HCT116 (cell line): ENCODE measurements at places on chromosomes 6 and 20. TPM values are rescaled to one million over a fixed set of nuclear protein-coding genes. Genes with fewer than 3 reads are reported as not detected.

- no peak for DNase-seq
These were observed 117.7 kb upstream of the GGTLC1 start for GRCh38 chr20:24106150-24106800.

GRCh38 chr6:155103816-155104366, 108.8 kb downstream of the TIAM2 start:
- DNase-seq, result no peak

GRCh38 chr6:153170511-153170910, 39.4 kb upstream of the RGS17 start:
- peak; percentile 55 for DNase-seq

GRCh38 chr20:57400821-57401564, 9.8 kb downstream of the RBM38 start:
- no peak for DNase-seq

HCK gene
- total RNA-seq, result 0.17 TPM

DNA sequence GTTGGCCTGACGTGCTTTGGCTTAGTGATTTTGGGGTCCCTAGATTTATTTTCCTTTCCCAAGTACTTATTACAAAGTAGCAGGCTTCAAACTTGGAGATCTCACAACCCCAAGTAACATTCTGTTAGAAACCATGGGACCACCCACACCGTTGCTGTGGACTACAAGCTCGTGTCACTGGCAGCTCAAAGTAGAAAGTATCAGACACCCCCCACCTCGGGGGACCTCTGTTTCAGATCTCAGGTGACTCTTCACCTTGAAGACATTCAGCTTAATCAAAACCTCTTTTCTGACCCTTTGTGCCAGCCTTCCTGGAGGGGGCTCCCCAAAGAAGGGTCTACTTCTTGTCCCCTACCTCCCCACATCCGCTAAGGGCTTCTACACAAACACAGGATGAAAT, 15.7 kb upstream of the MYT1 start:
- no peak for DNase-seq

DNA sequence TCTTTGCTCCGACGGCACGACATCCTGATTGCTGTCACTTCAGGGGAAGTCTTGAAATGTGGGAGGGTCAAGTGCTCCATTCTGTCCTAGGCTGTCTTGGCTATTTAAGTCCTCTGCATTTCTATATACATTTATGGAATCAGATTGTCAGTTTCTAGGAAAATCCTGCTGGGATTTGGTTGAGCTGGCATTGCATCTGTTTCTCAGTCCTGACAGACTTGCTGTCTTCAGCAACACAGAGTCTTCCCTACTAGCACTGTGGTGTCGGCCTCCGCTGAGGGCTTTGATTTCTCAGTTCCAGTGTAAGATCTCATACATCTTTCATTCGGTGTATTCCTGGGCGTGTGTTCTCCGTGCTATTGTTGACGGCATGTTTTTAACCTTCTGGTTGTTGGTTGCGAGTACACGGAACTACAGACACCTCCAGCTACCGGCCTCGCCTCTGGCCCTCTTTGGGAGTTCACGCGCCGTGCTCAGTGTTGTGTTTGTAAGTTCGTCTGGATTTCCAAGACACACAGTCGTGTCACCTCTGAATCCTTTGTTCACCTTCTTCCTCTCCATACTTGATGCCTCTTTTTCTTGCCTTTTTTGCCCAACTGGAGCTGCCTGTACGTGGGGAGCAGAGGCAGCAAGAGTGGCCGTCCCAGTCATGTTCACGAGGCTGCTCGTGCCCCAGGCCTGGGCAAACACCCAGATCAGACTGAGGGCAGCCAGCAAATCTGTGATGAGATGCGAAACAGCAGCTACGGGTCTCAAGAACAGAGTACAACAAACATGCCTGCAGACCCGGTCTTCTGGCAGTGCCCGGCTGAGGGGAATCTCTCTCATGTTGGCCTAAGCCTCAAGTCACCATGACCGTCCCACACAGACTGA, 92.8 kb downstream of the TAF4 start:
- no peak for DNase-seq

- no peak for DNase-seq
These were observed 76.3 kb upstream of the FYN start for GRCh38 chr6:111949546-111949945.

NCR2 gene
- not detected for total RNA-seq

PPP1R3G gene
- total RNA-seq, result 0.27 TPM

ADGRF1 gene
- total RNA-seq, result 39.6 TPM

- no peak for DNase-seq
These were observed 217.2 kb downstream of the IBTK start for GRCh38 chr6:82030301-82030700.

- peak; percentile 94 for DNase-seq
These were observed 20.3 kb upstream of the HLA-DRB1 start for GRCh38 chr6:32609731-32610640.

GRCh38 chr6:144402750-144403149, 117.6 kb downstream of the UTRN start:
- no peak for DNase-seq

ACOT13 gene
- 33.5 TPM for total RNA-seq

- no peak for DNase-seq
These were observed 246.0 kb upstream of the SPTLC3 start for GRCh38 chr20:12762725-12763124.

METTL24 gene
- not detected for total RNA-seq

GRCh38 chr6:125245523-125246264, 56.1 kb downstream of the HDDC2 start:
- no peak for DNase-seq

GRCh38 chr6:50831186-50831585, 12.5 kb downstream of the TFAP2B start:
- DNase-seq, result no peak

DNA sequence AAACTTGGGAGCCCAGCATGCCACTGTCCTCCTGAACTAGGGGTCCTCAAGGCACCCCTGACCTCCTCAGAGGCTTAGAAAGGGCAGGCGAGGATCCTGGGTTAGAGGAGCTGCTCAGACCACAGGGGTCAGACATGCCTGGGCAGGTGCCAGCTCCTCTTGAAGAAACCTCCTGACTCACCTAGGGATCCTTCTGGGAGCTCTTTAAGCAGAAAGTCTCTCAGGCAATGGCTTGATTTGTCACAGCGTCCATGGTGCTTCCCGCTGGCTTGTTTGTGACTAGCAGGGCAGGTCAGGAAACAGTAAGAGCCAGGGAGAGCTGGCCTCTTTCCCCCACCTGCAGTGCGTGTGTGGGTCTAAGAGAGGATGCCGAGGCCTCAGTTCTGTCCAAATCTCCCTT, 174.5 kb upstream of the SNX9 start:
- DNase-seq, result peak; percentile 7

BANF2 gene
- not detected for total RNA-seq

HAO1 gene
- total RNA-seq, result 0.12 TPM

- no peak for DNase-seq
These were observed 209.6 kb downstream of the ERMARD start for GRCh38 chr6:169960886-169961611.

- no peak for DNase-seq
These were observed 99.5 kb upstream of the BHLHE23 start for GRCh38 chr20:63106108-63106764.

- DNase-seq, result no peak
These were observed 232.4 kb downstream of the BMP7 start for GRCh38 chr20:57034001-57034400.

PRDM13 gene
- total RNA-seq, result not detected

DNAH8 gene
- not detected for total RNA-seq

DNA sequence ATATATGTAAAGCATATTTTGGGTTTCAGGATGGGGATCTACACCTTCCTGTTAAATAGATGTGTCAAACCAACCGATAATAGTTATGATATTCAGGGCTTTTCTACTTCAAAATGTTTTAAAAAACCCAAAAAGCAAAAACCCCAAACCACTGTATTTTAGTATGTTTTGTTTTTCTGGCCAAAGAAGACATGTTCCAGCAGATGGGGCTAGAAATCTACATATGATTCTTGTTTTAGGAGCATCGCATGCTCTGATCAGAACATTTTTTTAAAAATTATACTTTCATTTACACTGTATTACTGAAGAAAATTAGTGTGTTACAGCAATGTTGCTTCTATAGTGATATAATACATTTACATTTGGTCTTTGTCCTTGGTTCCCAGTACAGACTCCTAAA, 11.0 kb downstream of the RMND1 start:
- no peak for DNase-seq

DNA sequence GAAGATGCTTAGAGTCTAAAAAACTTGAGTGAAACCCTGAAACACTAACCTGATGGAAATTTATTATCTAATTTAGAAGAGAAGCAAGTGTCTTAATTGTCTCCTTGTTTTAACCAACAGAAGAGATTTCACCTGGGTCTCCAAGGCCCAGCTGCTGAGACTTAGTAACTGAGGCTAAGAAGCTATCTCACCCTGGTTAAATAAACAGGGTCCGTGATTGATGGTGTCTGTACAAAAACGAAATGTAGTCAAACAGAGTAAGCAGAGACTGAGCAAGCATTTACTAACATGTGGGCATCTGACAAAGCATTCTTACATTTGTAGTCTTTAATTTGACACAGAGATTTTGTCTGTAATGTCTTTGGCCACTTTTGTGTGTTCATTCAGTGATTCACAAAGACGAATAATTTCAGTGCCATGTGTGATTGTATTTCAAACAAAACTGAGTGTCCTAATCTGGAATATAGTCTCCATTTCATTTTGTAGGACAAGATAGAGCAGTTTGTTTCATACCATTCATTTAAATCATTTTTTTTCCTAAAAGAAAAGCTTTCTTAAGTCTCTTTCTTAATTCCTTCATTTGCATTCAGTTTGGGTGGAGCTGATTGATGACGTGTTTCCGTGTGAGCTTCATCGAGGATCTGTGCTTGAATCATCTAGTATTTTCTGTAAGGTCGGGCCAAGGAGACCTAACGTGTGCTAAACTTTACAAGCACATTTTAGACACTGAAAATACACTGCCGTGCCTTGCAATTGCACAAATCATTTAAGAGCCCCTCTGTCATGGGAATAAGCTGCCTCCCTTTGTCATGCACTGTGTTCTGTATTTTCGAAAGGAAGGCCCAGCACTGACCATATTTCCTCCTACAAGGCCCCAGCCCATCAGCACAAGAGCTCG, 170.6 kb upstream of the QKI start:
- no peak for DNase-seq

DNA sequence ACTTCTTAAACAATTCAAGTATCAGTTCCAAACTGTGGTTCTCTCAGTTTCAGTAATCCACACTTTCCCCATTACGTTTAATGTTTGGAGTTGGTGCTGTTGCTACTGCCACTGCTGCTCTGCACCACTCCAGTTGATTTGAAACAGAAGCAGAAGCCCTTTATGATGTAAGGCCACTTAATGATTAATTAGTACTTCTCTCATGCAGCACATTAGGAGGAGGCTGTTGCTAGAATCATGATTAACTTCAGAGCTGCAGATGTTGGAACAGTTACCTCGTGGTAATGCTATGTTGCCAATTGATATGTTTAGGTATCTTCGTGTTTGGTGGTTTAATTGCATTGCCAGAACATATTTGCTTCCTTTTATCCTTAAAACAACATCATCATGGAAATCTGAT, 986.2 kb upstream of the CITED2 start:
- DNase-seq, result no peak

DNA sequence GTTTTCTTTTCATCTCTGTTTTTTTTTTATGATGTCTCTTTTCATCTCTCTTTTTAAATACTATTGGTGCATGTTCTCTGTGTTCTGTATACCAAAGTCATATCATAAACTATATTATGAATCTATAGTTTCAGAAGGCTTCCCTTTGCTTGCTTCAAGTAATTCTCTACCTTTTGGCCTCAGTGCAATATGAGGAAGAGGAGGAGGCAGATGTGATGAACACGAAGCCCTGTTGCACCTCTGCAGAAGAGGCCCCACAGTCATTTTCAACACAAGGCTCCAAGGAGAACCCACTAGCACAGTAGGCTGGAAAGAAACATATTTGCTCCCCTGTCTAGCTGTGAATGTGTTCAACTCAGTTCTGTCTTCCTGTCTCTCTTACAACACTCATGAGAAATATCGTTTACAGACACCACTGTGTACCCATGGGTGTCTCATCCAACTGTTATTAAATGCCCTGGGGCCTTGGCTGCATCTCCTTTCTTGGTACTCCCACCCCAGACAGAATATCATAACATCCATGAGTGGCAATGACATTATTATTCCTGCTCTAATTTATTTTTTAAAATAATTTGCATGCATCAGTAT, 122.6 kb upstream of the SHLD1 start:
- DNase-seq, result no peak

DNA sequence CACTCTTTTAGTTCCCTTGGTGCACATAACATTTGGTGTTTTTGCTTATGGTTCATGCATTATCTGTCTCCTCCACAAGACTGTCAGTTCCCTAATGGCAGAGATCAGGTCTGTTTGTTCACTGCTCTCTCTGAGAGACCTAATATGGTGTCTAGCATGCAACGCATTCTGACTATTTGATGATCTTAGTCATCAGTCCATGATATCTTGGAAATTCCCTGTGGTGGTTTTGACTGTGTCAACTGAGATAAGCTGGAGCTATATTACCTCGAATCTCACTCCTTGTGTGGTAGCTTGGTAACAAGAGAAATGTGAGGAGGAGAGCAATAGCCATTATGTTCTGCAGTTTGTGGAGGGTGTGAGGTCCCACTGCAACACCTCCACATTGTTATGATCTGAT, 229.8 kb downstream of the FRK start:
- no peak for DNase-seq

- DNase-seq, result no peak
These were observed 134.6 kb upstream of the ECI2 start for GRCh38 chr6:4270001-4270400.

ALDH8A1 gene
- 1.4 TPM for total RNA-seq

DNA sequence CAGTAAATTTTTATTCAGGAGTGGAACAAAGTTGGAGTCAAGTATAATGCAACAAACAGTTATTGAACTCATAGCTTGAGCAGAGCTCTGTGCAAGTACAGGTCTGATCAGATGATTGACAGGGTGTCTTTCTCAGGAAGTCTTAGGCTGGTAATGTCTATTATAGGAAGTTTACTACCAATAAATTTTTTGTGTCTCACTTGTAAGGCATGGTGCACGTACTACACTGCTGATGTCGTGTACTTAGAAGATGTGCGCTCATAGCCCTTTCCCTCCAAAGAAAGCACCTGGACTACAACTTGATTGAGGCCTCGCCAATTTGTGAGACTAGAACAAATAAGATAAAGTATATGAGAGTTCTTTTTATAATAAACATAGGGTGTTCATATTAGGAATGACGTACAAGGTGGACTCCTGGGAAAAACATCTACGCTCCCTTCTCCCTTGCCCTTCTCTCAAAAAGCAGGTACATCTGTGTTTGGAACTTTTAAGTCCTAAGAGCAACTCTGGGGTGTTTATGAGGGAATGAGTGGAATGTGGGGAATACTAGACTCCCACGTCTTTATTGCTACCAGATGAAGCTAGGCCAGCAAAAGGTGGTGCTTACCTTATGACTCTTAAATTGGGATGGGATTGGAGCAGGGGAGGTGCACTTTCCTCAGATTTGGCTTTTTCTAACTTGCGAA, 1.5 kb downstream of the NDUFAF5 start:
- no peak for DNase-seq

DNA sequence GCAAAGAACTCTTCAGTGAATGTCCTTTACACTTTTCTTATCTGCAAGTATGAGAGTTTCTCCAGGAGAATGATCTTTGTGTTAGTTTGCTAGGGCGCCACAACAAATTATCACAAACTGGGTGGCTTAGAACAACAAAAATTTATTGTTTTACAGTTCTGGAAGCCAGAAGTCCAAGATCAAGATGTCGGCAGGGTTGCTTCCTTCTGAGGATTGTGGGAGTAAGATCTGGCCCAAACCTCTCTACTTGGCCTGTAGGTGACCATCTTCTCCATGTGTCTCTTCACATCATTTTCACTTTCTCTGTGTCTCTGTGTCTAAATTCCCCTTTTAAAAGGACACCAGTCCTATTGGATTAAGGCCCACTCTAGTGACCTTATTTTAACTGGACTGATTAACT, 103.0 kb downstream of the ADTRP start:
- DNase-seq, result no peak

THBD gene
- total RNA-seq, result 0.39 TPM

MYCT1 gene
- total RNA-seq, result not detected
